DMS153 (cell line): ENCODE measurements at places on chromosomes 16 and 17.
A peak's percentile ranks its signal among the peaks of the same experiment; 100 is the strongest.

DNA sequence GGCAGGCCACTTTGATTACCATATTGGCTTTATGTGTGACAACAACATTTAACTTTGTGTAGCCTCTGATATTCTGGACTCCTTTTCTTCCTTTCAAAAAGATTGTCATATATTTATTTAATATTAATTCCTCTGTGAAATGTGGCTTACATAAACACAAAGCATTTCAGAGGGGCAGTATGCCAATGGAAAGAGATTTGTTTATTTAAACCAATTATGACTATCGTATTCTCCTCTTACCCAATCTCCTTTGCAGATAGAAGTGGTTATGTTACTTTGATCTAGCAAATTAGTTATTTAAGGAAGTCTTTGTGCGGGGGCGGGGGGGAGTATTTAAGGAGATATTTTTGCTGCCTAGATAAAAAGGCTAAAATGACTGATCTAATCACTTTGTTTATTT is 573.7 kb upstream of the KIF2B start:
- no peak for DNase-seq

DNA sequence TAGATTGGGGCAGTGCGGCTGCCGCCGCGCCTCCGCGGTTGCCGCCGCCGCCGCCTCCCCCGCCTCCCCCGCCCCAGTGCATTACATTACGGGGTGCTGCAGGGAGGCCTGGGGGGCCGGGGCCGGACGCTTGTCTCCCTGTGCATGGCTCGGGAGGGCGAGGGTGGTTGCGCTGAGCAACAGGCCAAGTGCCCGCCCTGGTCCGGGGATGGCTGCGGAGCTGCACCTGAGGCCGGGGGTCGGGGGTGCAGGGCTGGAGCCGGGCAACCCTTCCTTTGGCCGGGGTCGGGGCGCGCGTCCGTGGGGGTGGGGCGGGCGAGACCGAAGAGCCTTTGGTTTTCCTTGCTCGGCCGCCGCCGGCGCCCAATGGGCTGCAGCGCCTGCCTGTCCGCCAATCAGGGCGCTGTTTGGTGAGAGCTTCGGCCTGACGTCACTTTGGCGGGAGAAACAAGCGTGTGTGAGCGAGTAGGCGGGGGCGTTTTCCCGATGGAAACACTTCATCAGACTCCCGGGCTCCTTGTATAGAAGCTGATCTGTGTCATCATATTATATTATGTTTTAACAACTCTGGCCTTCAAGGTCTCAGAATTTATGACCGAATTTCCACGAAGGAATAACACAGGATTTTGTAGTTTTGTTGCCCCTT is 941 bp upstream of the FBXL20 start:
- DNase-seq, result peak; percentile 93

GRCh38 chr17:42522798-42523278 is 13.2 kb upstream of the NAGLU start:
- no peak for DNase-seq

GRCh38 chr16:89297156-89297874 is 79.8 kb downstream of the ZNF778 start:
- no peak for DNase-seq

DNA sequence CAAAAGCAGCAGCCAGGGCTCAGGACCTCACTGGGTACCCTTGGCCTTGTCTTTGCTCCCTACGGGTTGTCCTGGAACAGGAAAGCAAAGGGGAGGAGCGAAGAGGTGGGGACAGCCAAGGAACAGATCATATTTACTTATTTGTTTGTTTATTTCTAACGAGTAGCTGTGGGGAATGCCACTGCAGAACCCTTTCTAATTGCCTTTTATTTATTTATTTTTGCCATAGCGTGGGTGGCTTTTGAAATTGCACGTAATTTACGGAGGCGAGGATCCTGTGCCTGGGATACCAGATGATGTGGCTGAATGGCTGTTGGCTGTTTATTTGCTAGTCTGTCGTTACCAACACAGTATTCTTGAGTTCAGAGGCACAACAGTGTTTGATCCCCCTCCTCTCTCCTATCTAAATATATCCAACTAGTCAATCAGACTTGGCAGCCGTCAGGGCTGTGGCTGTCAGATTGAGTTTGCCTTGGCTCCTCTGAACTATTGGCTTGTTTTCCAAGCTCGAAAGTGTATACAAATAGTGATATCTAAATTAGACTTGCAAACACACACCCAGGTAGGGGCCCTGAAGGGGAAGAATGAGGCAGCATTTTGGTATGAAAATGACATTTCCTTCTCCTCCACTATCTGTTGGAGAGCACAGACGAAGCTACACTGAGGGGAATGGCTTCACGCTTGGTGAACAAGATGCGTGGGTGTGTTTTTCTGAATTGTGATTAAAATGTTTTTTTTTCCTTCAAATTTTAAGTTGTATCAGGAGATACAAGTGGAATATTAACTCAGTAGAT is 110.4 kb downstream of the MSI2 start:
- DNase-seq, result peak; percentile 64

- peak; percentile 22 for DNase-seq
These were observed 25.9 kb downstream of the AP2B1 start for GRCh38 chr17:35612924-35613521.

DNA sequence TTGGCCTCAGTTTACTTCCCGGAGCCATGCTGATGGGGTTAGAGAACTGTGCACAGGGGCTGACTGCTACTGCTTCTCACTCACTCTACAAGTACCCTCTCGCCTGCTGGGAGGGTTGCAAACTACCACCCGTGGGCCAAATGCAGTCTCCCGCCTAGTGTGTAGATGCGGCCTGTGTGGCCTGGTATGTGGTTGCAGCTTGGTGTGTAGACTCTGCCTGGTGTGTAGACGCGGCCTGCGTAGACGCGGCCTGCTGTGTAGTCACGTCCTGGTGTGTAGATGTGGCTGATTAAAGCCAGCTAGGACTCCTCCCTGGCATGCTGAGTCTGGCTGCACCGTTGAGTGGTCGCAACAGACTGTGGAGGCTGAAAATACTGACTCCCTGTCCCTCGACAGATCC is 7.3 kb downstream of the CANT1 start:
- no peak for DNase-seq

DNA sequence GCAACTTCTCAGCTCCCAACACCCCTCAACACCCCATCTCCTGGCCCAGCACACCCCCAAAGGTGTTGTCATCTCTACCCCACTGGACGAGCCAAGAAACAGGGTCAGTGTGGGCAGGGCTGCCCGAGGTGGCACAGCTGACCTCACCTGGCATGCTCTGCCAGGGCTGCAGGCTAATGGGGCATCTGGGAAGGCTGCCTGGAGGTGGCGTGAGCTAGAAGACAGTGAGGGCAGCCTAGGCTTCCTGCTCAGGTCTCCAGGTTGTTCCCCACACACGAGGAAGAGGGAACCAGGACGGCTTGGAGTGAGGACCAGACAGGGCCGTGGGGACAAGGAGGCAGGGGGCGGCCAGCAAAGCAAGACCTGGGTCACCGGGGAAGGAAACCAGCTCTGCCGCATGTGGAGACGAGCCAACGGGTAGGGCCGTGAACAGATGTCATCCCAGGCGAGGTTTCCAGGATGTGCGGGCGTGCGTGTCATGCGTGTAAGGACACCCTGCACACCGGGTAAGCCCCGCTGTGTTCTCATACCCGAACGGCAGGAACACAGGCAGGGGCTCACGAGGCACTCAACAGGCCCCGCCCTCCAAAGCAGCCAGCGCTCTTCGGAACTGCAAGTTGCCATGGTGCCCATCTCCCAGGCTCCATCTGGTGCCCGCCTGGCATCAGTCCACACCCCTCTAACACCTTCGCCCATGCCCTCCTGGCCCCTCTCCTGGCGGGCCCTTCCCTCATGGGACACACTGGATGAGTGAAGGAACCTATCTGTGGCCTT is 29.6 kb upstream of the PVALEF start:
- peak; percentile 68 for DNase-seq

GRCh38 chr17:66976781-66977201 is 12.3 kb downstream of the CACNG4 start:
- DNase-seq, result no peak

GRCh38 chr16:78364556-78364880 is 265.1 kb downstream of the WWOX start:
- DNase-seq, result no peak

GRCh38 chr17:7633093-7633492 is 3.2 kb downstream of the SHBG start:
- no peak for DNase-seq

GRCh38 chr17:40568074-40568836 is 3.0 kb upstream of the CCR7 start:
- DNase-seq, result no peak

- no peak for DNase-seq
These were observed 21.9 kb downstream of the PARN start for GRCh38 chr16:14608111-14608566.

GRCh38 chr16:47523342-47524006 is 62.3 kb downstream of the PHKB start:
- no peak for DNase-seq

DNA sequence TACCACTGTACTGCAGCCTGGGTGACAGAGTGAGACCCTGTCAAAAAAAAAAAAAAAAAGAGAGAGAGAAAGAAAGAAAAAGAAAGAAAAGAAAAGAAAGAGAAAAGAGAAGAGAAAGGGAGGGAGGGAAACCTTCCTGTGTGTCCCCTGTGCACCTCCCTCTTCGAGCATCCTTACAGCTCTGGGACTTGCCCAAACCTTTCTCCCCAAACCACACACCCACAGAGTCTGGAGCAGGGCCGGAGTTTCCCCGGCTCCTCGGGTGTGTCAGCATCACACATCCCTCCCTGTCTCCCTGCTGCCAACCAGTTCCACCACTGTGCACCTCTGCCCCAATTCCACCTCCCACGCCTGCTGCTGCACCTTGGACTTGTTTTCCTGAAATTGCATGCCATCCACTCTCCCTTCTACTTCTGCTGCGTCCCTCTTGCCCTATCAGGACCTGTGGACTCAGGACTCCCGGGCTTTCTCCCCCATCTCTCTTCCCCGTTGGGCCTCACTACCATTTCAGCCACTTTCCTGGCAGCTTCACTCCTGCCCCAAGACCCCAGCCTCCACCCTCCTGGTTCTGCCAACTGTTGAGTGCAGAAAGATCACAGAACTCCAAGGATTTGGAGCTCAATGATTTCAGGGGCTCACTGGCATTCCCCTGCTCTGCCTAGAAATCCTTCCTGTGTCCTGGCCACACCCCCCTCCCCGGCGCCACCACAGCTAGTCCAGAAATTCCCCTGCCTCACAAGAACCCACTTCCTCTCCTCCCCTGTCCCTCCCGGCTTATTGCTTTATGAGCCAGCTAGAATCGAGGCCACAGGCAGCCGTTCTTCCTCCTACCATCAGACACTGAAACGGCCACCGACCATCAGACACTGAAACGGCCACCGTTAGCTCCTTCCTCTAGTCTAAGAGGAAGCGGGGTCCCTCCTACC is 3.7 kb upstream of the CDK3 start:
- DNase-seq, result no peak

DNA sequence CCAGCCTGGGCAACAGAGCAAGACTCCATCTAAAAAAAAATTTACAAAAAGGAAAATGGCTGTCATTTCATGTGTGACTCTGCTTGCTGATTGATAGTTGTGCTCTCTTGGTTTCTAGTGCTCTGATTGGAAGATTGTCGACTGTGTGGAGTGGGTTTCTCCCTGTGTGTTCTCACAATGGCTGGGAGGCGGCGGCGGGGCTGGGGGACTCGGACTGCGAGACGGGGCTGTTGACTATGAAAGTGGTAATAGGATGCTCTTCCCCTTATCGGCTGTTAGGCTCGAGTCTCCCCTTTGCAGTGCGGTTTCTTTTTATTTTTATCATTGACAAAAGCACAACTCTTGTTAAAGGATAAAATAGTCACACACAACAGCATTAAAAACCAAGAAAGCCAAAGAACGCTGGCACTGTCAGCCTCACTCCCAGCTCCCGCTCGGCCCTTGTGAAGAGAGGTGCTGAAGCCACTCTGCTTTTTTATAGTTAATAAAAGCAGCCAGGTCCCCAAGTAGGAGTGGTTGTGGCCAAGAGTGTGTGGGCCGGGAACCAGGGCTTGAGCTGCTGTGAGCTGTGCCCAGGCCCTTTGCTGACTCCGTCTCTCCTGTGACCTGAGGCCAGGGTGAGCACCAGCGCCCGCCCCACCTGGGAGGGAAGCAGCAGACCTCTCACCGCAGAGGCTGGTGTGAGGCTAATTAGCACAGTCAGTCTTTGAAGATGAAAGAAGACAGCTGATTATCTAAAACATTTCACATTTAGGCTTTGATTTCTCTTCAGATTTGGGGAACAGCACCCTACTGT is 36.5 kb downstream of the TBCD start:
- DNase-seq, result no peak

- DNase-seq, result no peak
These were observed 16.3 kb downstream of the MPP3 start for GRCh38 chr17:43816336-43817320.

GRCh38 chr17:82848022-82848592 is 8.3 kb upstream of the ZNF750 start:
- peak; percentile 33 for DNase-seq

DNA sequence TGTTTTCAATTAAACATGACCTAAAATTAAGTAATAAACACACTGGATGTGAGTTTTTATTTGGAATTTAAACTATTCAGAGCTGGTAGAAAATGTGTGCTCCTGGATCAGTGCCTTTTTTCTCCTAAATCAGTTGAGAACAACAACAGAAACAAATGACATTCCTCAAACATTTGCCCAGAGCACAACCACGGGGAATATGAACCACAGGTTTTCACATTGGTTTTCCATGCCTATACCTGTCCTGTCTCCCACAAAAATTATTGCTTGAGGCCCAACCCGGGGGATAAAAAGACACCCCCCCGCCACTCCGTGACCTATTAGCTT is 6.8 kb downstream of the HSBP1 start:
- DNase-seq, result no peak

GRCh38 chr16:84416407-84417321 is 48.3 kb downstream of the ATP2C2 start:
- no peak for DNase-seq

- no peak for DNase-seq
These were observed 105.9 kb downstream of the SALL1 start for GRCh38 chr16:51045186-51045585.

- DNase-seq, result no peak
These were observed 104.7 kb downstream of the COPRS start for GRCh38 chr17:31754239-31754945.

- DNase-seq, result no peak
These were observed 404.8 kb downstream of the CDH13 start for GRCh38 chr16:83031524-83031923.

DNA sequence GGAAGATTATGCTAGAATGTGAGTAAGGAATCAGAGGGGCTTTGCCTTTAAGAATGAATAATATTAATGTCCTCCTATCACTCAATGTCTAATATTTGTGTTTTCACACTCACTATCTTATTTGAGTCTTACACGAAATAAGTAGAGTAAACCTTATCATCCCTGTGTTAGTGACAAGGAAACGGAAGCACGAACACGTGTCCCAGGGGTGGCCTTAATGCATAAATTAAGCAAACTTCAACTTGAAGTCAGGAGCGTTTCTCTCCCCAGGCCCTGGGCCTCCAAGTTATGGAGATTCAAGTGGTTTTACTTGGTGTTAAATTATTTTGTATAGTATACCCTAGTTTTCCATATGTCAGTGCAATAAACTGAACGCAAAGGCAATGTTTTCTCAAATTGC is 96.0 kb downstream of the WDR59 start:
- DNase-seq, result no peak
